Endothelial cell of coronary artery (primary cell): ENCODE measurements at places on chromosomes 2 and 18. TPM values are rescaled to one million over a fixed set of nuclear protein-coding genes. Genes with fewer than 3 reads are reported as not detected.

Gene POTEC
- not detected in 2 replicates for total RNA-seq

Gene TLX2
- total RNA-seq, result not detected in 2 replicates

Gene LRP2
- under 0.01 TPM in 1 of 2 replicates, not detected in the other for total RNA-seq

Gene KRTCAP3
- not detected in 2 replicates for total RNA-seq
